Cerebellum (tissue), 4 donors: ENCODE measurements at places on chromosomes 7 and 10. TPM values are rescaled to one million over a fixed set of nuclear protein-coding genes. Genes with fewer than 3 reads are reported as not detected.

GRCh38 chr10:61757525-61758397, 95.0 kb downstream of the CABCOCO1 start:
- no peak for DNase-seq

NOS3 gene
- 1.5 TPM for total RNA-seq

- DNase-seq: no peak
Observed at GRCh38 chr7:13745530-13745929, 243.9 kb downstream of the ETV1 start.

- DNase-seq: peak; percentile 11
Observed at GRCh38 chr7:123635551-123636359, 19.9 kb upstream of the LMOD2 start.

GRCh38 chr10:122981066-122981464, 864 bp downstream of the PSTK start:
- peak; percentile 7 for DNase-seq

LRRC18 gene
- not detected for total RNA-seq

- DNase-seq: no peak
Observed at GRCh38 chr7:29066641-29067040, 79.7 kb downstream of the CPVL start.

DNA sequence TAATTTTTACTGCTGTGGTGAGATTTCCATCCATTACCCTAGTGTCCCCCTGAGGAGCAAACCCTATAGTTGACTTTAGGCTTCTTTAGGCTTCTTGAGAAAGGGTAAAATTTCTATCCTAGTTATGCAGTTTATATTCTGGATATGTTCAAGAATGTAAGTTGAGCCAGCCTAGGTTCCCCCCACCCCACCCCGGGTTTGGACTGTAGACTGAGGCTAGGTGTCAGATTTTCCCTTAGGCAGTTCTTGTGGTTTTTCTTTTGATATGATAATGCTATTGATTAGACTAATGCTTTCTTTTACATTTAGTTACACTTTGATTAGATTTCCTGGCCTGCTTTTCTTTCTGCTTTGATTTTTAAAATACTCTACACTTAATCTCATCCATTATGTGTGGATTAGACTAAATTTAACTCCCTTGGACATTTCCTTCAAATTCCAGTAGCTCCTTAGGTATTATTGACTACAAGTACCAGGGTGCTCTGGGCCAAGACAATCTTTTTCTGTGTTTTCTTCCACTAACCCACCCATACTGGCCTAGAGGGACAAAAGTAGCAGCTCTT, 37.7 kb downstream of the NRF1 start:
- no peak for DNase-seq

GRCh38 chr7:21357151-21358097, 70.5 kb upstream of the SP4 start:
- no peak for DNase-seq

DNA sequence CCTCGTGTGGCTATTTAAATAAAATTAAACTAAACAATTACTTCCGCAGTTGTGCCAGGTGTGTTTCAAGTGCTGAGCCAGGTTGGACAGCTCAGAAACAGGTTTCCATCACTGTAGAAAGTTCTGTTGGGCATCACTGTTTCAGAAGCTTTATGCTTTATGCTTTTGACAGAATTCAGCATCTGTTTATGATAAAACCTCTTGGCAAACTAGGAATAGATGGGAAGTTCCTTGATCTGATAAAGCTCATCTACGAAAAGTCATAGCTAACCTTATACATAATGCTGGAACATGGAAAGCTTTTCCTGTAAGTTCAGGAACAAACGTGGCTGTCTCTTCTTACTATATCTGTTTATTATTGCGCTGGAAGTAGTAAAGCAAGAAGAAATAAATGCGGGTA, 143.4 kb downstream of the DOCK1 start:
- DNase-seq: no peak

FAM237B gene
- not detected for total RNA-seq

RINT1 gene
- total RNA-seq: 22.5 TPM

C10orf67 gene
- 0.54 TPM for total RNA-seq

GRCh38 chr10:132360766-132361447, 28.9 kb downstream of the LRRC27 start:
- DNase-seq: peak; percentile 13

TMEM270 gene
- not detected for total RNA-seq

DNA sequence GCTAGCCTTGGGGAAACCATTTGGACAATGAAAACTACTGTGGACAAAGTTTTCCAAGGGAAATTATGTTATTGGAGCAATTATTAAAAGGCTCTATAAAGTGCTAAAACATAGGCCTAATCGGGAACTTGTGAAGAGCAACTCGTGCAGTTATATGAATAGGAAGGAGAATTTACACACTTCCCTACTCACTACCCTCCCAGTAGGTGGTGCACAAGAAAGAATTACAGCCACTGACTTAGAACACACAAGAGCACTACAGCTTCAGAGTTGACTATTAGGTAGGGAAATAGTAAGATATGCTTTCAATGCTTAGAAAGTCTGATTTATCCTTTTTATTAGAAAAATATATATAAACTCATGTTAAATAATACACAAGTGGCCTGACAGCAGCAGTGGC, 47.2 kb downstream of the GSAP start:
- no peak for DNase-seq

PNLIPRP1 gene
- total RNA-seq: not detected

DNA sequence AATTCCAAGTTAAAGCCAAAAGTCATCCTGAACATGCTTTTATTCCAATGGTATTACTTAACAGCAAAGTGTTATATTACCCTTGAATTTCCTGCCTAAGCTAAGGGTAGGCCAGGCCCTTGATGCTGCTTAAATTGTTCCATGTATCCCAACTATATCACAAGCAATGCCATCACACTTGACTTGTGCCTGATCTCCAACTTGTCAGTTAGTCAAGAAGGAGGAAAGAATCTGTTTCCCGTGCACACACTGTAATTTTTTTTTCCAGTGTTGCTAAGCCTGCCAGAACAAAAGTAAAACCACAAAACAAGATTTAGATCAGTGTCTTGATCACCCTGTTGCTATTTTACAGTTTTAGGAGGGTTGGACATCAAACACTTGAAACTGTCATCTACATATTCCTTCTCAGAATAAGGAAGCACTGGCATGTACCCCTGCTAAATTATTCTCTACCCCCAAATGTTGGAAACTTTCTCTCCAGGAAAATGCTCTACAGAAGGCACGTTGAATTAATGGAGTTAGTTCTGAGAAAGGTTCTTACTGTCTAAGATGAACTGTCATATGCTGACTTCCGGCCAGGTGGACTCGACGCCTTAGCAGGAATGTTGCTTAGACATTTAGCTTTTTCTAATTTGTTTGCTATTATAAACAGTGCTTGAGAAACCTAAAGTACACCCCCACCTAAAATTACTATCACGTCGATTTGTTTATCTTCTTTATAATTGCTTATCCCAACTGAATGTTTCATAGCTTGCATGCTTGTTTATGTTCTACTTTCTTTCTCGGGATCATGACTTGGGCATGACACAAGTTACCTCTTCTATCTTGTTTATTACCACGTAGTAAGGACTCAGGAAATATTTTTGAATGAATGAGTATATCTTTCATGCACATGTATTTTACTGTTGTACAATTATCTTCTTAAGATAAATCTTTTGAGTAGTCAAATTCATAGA, 105.5 kb upstream of the ZNF438 start:
- no peak for DNase-seq

DNA sequence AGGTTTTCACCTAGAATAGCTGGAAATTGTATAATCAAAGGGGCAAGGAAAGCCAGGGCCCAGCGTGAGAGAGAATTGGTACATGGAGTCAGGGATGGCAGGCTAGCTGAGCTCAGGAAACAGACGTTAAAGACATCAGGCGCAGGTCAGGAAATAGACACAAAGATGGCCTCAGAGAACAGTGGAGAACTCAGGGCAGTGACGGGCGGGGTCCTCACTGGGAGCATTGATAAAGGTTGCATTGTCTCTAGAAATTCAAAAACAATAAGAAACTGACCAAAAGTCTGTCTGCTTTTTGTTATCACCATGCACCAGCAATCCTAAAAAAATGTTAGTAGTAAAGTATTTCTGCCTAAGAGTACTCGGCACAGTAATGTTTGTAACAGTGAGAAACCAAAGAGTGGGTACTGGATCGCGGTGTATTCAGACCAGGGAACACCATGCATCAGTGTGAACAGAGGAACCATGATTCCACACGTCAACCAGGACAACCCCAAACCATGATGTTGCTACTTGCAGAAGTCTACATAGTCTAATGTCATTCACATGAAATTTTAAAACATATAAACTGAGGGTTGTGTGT, 81.9 kb upstream of the AUTS2 start:
- no peak for DNase-seq

DNA sequence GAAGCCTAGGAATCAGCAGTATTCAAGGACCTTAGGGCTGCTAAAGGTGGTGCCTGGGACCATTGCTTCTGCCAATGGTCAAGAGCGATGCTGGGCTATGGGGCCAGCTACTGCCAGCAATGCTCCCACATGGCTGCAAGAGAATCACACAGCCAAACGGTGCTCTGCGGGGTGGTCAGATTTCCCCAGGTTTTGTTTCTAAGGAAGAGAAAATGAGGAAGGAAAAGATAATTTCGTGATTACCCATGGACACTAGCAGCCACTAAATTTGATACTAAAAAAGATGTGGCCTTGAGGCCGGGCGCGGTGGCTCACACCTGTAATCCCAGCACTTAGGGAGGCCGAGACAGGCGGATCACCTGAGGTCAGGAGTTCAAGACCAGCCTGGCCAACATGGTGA, 83.0 kb downstream of the LYZL2 start:
- DNase-seq: no peak

- DNase-seq: no peak
Observed at GRCh38 chr7:5567790-5568189, 144.2 kb upstream of the TNRC18 start.

DNA sequence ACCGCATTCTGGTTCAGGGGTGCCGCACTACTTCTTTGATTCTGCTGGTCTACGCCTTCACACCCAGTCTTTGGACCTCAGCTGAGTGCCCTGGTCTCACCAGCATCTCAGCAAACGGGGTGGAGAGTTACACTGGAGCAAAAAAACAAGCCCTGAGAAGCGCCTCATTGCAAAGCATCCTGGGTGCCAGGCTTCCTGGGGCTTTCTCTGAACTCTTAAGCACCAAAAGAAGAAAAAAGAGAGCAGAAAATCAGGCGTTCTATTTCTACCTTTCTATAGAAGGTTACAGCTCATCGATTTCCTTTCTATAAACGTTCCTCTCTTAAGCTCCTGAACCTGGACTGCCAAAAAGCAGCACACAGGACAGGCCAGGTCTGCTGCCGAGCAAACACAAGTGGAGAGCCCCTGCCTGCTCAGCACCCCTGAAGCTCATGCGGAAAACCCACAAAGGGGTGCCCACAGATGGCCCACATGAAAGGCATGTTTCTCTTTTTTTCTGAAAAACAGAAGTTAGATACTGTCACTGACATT, 217.9 kb downstream of the SFMBT2 start:
- no peak for DNase-seq

VGF gene
- total RNA-seq: 21.2 TPM

GRCh38 chr10:16750461-16750860, 66.8 kb downstream of the RSU1 start:
- DNase-seq: no peak

PLXNA4 gene
- 20.4 TPM for total RNA-seq

GRCh38 chr10:14736600-14737081, 38.1 kb downstream of the FAM107B start:
- peak; percentile 49 for DNase-seq

- no peak for DNase-seq
Observed at GRCh38 chr7:17234030-17234397, 64.4 kb upstream of the AHR start.

DNA sequence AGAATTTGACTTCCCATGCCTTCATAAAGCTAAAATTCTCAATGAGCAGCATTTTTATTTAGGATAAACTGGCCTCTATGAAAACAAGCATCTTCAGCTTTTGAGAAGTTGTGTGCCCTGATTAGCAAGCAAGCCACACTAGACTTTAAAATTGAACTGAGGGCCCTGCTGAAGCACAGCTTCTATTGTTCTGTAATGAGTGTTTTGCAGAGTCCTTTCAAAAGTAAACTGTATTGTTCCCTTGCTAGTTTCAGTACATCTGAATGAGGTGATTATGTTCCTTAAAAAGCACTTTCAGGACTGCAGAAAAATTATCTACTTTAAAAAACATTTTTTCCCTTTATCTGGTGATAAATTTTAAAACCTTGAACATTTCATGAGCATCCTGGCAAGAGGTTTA, 113.3 kb upstream of the PRPS1L1 start:
- no peak for DNase-seq

TMEM176B gene
- 4.3 TPM for total RNA-seq

- DNase-seq: no peak
Observed at GRCh38 chr10:89867964-89868363, 166.6 kb downstream of the KIF20B start.

DNA sequence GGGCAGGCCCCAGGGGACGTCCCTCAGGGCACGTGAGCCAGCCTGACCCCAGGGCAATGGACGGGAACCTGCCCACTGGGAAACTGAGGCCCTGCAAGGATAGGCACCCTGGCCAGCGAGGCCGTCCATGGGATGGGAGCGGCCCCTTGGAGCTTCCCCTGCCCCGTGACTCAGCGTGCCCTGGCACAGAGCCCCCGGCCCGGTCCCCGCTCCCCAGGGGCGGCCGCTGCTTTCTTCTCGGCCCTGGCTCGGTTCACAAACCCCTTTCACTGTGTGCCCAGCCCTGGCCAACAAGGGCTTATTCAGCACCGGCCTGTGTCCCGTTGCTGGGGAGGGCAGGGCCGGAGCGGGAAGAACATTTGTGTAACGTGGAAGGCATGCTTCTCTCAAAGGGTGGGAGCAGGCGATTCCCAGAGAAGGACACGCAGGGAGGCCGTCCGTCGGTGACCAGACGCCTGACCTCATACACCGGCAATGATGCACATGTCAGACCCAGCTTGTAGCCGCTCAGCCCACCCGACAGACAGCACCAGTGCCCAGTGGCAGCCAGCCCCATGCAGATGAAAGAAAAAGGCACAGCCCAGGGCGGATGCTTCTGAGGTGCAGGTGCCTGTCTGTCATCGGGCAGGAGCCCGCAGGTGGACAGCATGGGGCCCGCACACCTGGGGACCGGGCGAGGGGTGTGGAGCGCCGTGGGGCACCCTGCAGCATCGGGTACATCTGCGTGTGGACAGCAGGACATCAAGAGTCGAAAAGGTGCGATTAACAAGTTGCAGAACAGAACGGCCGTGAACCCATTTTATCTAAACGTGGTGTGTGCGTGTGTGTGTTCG, 94.5 kb downstream of the PDGFA start:
- DNase-seq: peak; percentile 33

ZSCAN25 gene
- 20.9 TPM for total RNA-seq

TFR2 gene
- 2.8 TPM for total RNA-seq

DNA sequence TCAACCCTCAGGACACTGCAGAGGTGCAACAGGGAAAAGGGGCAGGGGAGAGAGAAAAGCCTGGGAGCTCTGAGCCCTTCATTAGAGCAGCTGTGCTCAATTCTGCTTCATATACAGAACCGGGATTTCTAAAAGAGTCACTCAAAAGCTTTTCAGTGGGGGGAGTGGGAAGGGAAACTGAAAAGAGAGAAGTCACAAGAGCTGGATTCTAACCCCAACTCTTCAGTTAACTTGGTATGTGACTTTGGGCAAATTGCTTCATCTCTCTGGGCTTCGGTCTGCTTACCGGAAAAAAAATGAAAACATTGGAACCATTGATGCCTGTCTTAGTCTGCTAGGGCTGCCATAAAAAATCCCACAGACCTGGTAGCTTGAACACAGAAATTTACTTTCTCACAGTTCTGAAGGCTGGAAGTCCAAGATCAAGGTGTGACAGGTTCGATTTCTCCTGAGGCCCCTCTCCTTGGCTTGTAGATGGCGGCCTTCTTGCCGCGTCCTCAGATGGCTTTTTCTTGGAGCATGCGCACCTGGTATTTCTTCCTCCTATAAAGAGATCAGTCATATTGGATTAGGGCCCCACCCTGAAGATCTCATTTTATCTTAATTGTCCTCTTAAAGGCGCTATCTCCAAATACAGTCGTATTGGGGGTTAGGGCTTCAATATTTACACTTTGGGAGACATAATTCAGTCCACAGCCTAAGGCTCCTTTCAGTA, 118.3 kb upstream of the KMT2E start:
- no peak for DNase-seq
